Activated CD8-positive, alpha-beta memory T cell treated with anti-CD3 and anti-CD28 coated beads, Interleukin-2, amount 10 ng/mL, durations not matched to agents 7 days and 5 days (primary cell): ENCODE measurements at places on chromosomes 1 and 21.
A peak's percentile ranks its signal among the peaks of the same experiment; 100 is the strongest.

GRCh38 chr1:217010253-217010652 lies 287.0 kb upstream of the ESRRG start:
- no peak overlapping the region for H3K27ac ChIP-seq
- no peaks in the 10 kb centered on the region for H3K4me1 ChIP-seq
- H3K4me3 ChIP-seq: no peak overlapping the region
- no peaks in the 10 kb centered on the region for H3K36me3 ChIP-seq

GRCh38 chr1:185017338-185017737 lies 28.0 kb upstream of the RNF2 start:
- no peak overlapping the region for H3K27ac ChIP-seq
- no peak for DNase-seq
- no peaks in the 10 kb centered on the region for H3K36me3 ChIP-seq
- peaks cover 4% of the 10 kb centered on the region for H3K27me3 ChIP-seq
- H3K4me1 ChIP-seq: no peaks in the 10 kb centered on the region

- H3K27ac ChIP-seq: no peak overlapping the region
- peaks cover 2% of the 10 kb centered on the region for H3K27me3 ChIP-seq
- H3K4me3 ChIP-seq: no peak overlapping the region
- no peak for DNase-seq
Measured at GRCh38 chr1:8039071-8039470, 13.0 kb upstream of the ERRFI1 start.

GRCh38 chr1:46603481-46603857 lies 599 bp downstream of the MKNK1 start:
- H3K27me3 ChIP-seq: no peaks in the 10 kb centered on the region
- H3K27ac ChIP-seq: peak overlapping the region; percentile 82
- DNase-seq: no peak
- peak overlapping the region; percentile 93 for H3K4me3 ChIP-seq
- peaks cover 29% of the 10 kb centered on the region for H3K36me3 ChIP-seq

GRCh38 chr1:205546541-205546940 lies 42.1 kb downstream of the CDK18 start:
- H3K27me3 ChIP-seq: peaks cover 73% of the 10 kb centered on the region
- peaks cover 9% of the 10 kb centered on the region for H3K4me1 ChIP-seq
- H3K4me3 ChIP-seq: no peak overlapping the region
- no peak for DNase-seq
